ENCODE measurements at places on chromosomes 4 and X.
A peak's percentile ranks its signal among the peaks of the same experiment; 100 is the strongest.

DNA sequence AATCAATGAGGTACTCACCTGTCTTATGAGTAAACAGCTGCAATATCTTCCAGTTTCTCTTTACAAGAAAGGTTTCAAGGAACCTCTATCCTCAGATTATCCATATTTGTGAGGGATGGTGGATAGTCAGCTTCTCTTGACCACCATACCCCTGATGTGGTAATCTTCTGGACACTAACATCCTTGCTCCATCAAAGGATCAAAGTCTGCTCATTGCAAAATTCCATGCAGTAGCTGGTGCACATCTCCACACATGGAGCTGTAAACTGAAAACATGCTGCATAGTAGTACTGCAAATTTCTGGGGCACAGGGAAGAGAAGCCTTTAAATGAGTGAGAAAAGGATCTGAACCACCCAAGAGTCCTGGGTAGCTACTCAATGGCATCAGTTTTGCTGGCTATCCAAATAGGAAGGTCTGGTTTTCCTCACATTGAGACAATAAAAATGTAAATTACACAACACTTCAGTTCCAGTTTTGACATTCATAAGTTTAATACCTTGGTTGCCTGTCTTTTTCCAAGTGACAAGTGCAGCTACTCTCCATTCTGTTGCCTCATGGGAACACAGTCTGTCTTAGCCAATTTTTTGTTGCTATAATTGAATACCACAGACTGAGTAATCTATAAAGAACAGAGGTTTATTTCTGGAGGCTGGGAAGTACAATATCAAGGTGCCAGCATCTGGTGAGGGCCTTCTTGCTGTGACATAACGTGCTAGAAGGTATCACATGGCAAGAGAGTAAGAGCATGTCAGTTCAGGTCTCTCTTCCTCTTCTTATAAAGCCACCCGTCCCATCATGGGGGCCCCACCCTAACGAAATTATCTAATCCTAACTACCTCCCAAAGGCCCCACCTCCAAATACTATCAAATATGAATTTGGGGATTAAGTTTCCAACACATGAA lies 34.4 kb upstream of the ARHGEF6 start:
- H3K4me1 ChIP-seq, result peaks cover 11% of the 10 kb centered on the region
- H3K27ac ChIP-seq, result no peak overlapping the region
- no peak for DNase-seq
- H3K36me3 ChIP-seq, result no peaks in the 10 kb centered on the region
- no peak overlapping the region for H3K4me3 ChIP-seq

- H3K27ac ChIP-seq, result no peak overlapping the region
- no peak for DNase-seq
- no peaks in the 10 kb centered on the region for H3K36me3 ChIP-seq
- no peak overlapping the region for H3K4me3 ChIP-seq
- H3K4me1 ChIP-seq, result no peaks in the 10 kb centered on the region
Observed at GRCh38 chr4:177159600-177159999, 150.1 kb upstream of the NEIL3 start.

DNA sequence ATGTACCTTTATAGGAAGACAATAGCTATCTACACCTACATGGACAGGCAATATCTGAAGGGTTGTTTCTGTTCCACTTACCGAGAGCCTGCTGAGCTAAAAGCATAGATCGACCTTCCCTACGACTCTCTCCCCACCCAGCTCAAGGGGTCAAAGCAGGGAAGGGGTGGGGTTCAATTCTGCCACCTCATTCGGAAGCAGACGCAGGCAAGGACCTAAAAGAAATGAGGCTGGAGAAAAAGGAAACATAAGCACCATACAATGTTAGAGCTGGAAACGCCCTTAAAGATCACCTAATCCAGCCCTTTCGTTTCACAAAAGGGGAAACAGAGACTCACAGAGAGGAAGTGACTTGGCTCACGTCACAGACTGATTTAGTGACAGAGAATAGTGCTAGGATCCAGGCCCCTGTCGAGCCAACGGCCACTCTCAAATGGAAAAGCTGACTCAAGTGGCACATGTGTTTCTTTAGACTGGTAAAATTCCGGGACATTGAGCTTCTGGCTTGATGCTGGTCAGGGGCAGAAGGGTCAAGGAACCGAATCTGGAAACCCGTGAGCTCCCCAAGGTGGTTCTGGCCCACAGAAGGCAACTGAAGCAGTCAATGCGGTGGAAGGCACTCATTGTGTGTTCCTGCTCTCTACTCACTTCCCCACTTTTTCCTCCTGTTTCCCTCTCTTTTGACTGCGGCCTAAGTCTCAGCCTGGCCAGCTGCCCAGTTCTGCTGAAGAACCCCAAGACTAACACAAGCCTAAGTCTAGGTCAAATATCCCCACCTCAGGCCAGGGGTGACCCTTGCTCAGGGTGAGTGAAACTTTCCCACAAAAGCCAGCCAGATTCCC lies 7.5 kb downstream of the SEPTIN6 start:
- H3K36me3 ChIP-seq, result no peaks in the 10 kb centered on the region
- no peaks in the 10 kb centered on the region for H3K27me3 ChIP-seq
- DNase-seq, result peak; percentile 60
- peak overlapping the region; percentile 42 for H3K4me3 ChIP-seq

- no peak for DNase-seq
- no peaks in the 10 kb centered on the region for H3K4me1 ChIP-seq
- H3K36me3 ChIP-seq, result no peaks in the 10 kb centered on the region
Observed at GRCh38 chr4:94940520-94940908, 182.8 kb downstream of the BMPR1B start.

- no peaks in the 10 kb centered on the region for H3K4me1 ChIP-seq
- H3K27ac ChIP-seq, result no peak overlapping the region
- no peaks in the 10 kb centered on the region for H3K36me3 ChIP-seq
- H3K27me3 ChIP-seq, result no peaks in the 10 kb centered on the region
- DNase-seq, result no peak
Observed at GRCh38 chr4:143311924-143312323, 24.8 kb upstream of the GAB1 start.

DNA sequence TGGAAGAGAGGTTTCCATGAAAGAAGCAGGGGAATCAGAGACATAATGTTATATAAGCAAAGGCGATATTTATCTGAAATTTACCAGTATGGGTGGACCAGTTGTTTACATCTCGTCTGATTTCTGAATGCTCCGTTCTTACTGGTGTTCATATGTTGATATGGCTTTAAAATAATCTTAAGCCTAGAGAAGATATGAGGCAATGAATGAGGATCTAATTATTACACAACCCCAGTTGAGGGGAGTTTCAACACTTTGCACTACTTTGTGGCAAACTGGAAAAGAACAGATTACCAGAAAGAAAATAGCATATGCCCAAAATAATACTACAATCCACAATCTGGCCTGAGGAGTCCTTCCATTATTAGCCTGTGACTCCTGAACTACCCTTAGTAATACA lies 263.3 kb upstream of the MAGEB2 start:
- no peak overlapping the region for H3K27ac ChIP-seq
- DNase-seq, result no peak
- H3K36me3 ChIP-seq, result no peaks in the 10 kb centered on the region
- H3K4me1 ChIP-seq, result no peaks in the 10 kb centered on the region
- H3K27me3 ChIP-seq, result no peaks in the 10 kb centered on the region
- no peak overlapping the region for H3K4me3 ChIP-seq

DNA sequence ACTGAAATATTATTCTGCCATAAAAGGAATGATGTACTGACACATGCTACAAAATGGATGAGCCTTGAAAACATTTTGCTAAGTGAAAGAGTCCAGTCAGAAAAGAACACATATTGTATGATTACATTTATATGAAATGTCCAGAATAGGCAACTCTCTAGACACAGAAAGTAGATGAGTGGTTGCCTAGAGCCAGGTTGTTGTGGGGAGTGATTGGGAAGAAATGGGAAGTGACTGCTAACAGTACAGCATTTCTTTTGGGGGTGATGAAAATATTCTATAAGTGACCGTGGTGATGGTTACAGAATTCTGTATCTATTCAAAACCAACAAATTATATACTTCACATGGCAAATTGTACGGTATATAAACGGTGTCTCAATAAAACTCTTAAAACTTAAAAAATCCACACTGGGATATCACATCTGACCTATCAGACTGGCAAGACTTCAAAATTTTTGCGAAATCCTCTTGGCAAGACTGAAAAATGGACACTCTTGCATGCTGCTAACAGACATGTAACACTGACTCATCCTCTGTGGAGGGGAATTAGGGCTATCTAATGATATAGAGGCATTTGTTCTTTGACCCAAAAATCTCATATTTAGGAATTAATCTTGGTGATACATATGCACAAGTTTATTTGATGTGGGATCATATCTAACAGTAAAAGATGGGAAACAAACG lies 71.8 kb downstream of the FAM13A start:
- H3K27me3 ChIP-seq, result no peaks in the 10 kb centered on the region
- H3K4me1 ChIP-seq, result peaks cover 14% of the 10 kb centered on the region
- H3K4me3 ChIP-seq, result no peak overlapping the region
- H3K27ac ChIP-seq, result no peak overlapping the region
- no peaks in the 10 kb centered on the region for H3K36me3 ChIP-seq

GRCh38 chrX:46912098-46912602 lies at the start of gene JADE3:
JADE3 (plus strand) TSS chrX:46912421; CDS start chrX:46984895, 72,474 bp downstream.
- H3K36me3 ChIP-seq, result no peaks in the 10 kb centered on the region
- no peak within 1 kb of the TSS for H3K27ac ChIP-seq
- H3K4me1 ChIP-seq, result no peaks in the 10 kb centered on the region
- peak; percentile 78 for DNase-seq
